Airway epithelial cell (primary cell): ENCODE measurements at places on chromosomes 11 and 22. TPM values are rescaled to one million over a fixed set of nuclear protein-coding genes. Genes with fewer than 3 reads are reported as not detected.

FIBIN gene
- total RNA-seq: 1.3 and 1.4 TPM in 2 replicates

ANO1 gene
- 8.8 and 15.3 TPM in 2 replicates for total RNA-seq

CAPRIN1 gene
- total RNA-seq: 123 and 172 TPM in 2 replicates

C22orf31 gene
- total RNA-seq: not detected in 2 replicates

PDXP gene
- 13.3 and 15.8 TPM in 2 replicates for total RNA-seq

OR52B2 gene
- total RNA-seq: not detected in 2 replicates

MYRF gene
- total RNA-seq: 0.28 and 1.6 TPM in 2 replicates

NRXN2 gene
- total RNA-seq: not detected in 2 replicates

VWCE gene
- 0.21 TPM in 1 of 2 replicates, not detected in the other for total RNA-seq

KCNJ1 gene
- total RNA-seq: 0.07 and 0.33 TPM in 2 replicates

DRD4 gene
- total RNA-seq: not detected in 2 replicates

SMTNL1 gene
- not detected in 2 replicates for total RNA-seq

MS4A3 gene
- not detected in 2 replicates for total RNA-seq

NAALAD2 gene
- not detected in 2 replicates for total RNA-seq

PRCP gene
- 21.7 and 41.6 TPM in 2 replicates for total RNA-seq

SEPTIN3 gene
- total RNA-seq: 0.14 TPM in 1 of 2 replicates, not detected in the other

TECTA gene
- total RNA-seq: 0.05 and 0.07 TPM in 2 replicates

EIF3F gene
- total RNA-seq: 346 and 350 TPM in 2 replicates

ZNF70 gene
- 1.4 and 1.6 TPM in 2 replicates for total RNA-seq

RTN4RL2 gene
- total RNA-seq: 0.14 TPM in 1 of 2 replicates, not detected in the other

P2RY2 gene
- 37.8 and 46.1 TPM in 2 replicates for total RNA-seq

DERL3 gene
- total RNA-seq: 1.4 and 2.8 TPM in 2 replicates

NLRP14 gene
- 0.07 TPM in 1 of 2 replicates, not detected in the other for total RNA-seq

MYOD1 gene
- not detected in 2 replicates for total RNA-seq

KCNJ11 gene
- total RNA-seq: 0.07 and 0.23 TPM in 2 replicates

MLC1 gene
- total RNA-seq: 0.37 TPM in 1 of 2 replicates, not detected in the other

GRM5 gene
- 0.07 TPM in 1 of 2 replicates, not detected in the other for total RNA-seq

RASL10A gene
- total RNA-seq: not detected in 2 replicates

DNHD1 gene
- 1.1 and 2.0 TPM in 2 replicates for total RNA-seq

POTEH gene
- total RNA-seq: not detected in 2 replicates

P2RY6 gene
- total RNA-seq: 0.21 TPM in 1 of 2 replicates, not detected in the other

GGT1 gene
- total RNA-seq: 0.56 and 1.9 TPM in 2 replicates

SPA17 gene
- total RNA-seq: 16.2 and 19.5 TPM in 2 replicates

TUBA8 gene
- total RNA-seq: 1.0 TPM in 1 of 2 replicates, not detected in the other

MRGPRX1 gene
- total RNA-seq: not detected in 2 replicates

DCHS1 gene
- 0.09 and 0.21 TPM in 2 replicates for total RNA-seq

PARVB gene
- 15.9 and 22.2 TPM in 2 replicates for total RNA-seq

STK33 gene
- total RNA-seq: 2.4 and 8.3 TPM in 2 replicates

OR5AR1 gene
- total RNA-seq: not detected in 2 replicates

CARD16 gene
- 0.42 and 0.85 TPM in 2 replicates for total RNA-seq

GAS2L1 gene
- 25.3 and 29.8 TPM in 2 replicates for total RNA-seq

RBM14 gene
- 33.9 and 46.5 TPM in 2 replicates for total RNA-seq

VSTM5 gene
- total RNA-seq: 0.09 and 0.35 TPM in 2 replicates

APOL6 gene
- 1.7 and 2.4 TPM in 2 replicates for total RNA-seq

CRYAB gene
- total RNA-seq: 4.2 and 16.6 TPM in 2 replicates

CRYBA4 gene
- total RNA-seq: not detected in 2 replicates

DDX25 gene
- total RNA-seq: not detected in 2 replicates

OR8D4 gene
- total RNA-seq: not detected in 2 replicates

YAP1 gene
- 81.4 and 140 TPM in 2 replicates for total RNA-seq

MYBPC3 gene
- total RNA-seq: not detected in 2 replicates

HIC2 gene
- 3.3 and 4.4 TPM in 2 replicates for total RNA-seq

SLC25A18 gene
- total RNA-seq: 0.51 TPM in 1 of 2 replicates, not detected in the other
